ENCODE measurements at places on chromosomes 2 and 18. TPM values are rescaled to one million over a fixed set of nuclear protein-coding genes. Genes with fewer than 3 reads are reported as not detected.

CDK15 gene
- 1.6 TPM for total RNA-seq

FAP gene
- total RNA-seq = 64.6 TPM

LYG2 gene
- 16.5 TPM for total RNA-seq

HOXD1 gene
- 0.30 TPM for total RNA-seq

EML4 gene
- total RNA-seq = 54.7 TPM

IL1RL2 gene
- total RNA-seq = 6.3 TPM

SMAD2 gene
- total RNA-seq = 51.5 TPM

FRZB gene
- 8.1 TPM for total RNA-seq

Measured in skin of body (tissue), 3 donors.